Forelimb muscle (tissue), 1 donor: ENCODE measurements at places on chromosomes 11 and 22. TPM values are rescaled to one million over a fixed set of nuclear protein-coding genes. Genes with fewer than 3 reads are reported as not detected.

SRPRA gene
- 56.5 TPM for polyA plus RNA-seq

FAM76B gene
- polyA plus RNA-seq, result 22.8 TPM

DNA sequence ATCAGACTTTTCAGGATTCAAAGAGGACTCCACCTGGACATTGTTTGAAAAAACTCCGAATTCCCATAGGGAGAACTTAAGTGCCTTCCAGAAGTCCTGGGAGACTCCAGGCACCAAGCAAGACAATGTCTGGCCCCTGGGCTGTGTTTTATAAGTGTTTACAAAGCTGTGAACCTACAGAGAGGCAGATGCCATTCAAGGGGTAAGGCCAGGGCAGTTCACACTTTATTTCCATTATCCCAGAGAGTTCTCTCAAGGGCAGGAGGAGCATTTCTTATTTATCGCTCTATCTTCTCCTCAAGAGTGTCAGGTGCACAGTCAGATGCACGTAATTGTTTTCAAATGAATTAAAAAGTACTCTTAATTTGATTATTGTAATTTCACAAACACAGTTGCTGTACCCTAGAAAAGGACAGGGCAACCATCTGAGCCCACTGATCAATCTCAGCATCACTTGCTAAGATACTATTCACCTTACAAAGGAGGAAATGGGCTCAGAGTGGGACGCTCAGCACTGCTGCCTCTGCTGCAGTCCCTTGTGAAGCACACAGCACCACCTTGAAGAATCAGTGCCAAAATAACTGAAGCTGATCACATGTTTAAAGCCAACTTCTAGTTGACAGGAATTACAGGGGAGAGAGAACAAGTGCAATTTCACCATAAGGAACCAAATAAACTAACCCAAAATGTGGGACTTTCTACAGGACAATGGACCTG is 35.0 kb downstream of the RASSF10 start:
- no peak for DNase-seq

GRCh38 chr22:36331912-36332622 is 55.7 kb downstream of the MYH9 start:
- DNase-seq, result no peak

DNA sequence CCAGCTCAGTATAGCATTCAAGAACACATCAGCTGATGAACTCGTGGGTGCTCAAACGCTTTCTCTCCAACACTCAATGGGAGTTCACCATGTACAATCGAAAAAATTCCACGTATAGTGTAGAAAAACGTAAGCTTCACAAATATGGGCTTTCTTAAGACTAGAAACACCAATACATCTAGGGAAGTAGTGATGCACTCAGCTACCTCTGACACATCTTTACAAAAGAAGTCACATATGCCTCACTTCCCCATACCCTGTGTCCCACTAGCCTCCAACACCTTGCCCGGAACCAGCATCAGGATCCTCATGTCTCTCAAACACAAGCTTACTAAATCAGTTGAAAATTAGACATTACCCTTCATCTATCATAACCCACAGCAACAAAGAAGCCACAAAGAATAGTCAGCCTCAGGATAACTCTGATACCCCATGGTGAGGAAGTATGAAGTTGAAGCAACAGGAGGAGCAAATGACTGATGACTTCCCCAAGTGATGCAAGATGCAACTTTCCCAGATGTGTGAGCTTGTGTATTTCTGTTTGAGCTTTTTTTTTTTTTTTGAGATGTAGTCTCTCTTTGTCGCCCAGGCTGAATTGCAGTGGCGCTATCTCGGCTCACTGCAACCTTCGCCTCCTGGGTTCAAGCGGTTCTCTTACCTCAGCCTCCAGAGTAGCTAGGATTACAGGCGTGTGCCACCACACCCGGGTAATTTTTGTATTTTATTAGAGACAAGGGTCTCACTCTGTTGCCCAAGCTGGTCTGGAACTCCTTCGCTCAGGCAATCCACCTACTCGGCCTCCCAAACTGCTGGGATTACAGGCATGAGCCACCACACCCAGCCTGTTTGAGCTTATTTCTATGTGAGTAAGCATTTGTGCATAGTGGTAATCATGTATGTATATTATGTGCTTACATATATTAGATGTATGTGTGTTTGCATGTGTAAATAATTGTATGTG is 8.5 kb upstream of the DENND5A start:
- no peak for DNase-seq
